ENCODE measurements at places on chromosomes 4 and X.

- no peak for DNase-seq
Measured at GRCh38 chrX:103791228-103791627, 14.6 kb downstream of the PLP1 start.

DNA sequence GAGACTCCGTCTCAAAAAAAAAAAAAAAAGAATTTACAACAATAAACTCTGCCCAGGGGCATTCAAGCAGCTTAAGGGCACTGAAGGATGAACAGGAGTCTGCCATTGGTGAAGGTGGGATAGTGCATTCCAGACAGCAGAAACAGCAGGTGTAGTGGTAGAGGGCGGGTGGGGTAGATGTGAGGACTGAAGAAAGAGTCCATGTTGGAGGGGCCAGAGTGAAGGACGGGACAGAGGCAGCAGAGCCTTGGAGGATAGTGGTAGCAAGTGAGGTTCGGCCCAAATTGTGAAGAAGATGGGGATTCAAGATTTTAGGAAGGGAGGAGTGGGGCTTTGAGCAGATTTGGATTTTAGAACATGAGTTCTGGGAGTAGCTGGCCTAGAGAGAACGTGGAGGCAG is 75.7 kb downstream of the MED28 start:
- no peak for DNase-seq

DNA sequence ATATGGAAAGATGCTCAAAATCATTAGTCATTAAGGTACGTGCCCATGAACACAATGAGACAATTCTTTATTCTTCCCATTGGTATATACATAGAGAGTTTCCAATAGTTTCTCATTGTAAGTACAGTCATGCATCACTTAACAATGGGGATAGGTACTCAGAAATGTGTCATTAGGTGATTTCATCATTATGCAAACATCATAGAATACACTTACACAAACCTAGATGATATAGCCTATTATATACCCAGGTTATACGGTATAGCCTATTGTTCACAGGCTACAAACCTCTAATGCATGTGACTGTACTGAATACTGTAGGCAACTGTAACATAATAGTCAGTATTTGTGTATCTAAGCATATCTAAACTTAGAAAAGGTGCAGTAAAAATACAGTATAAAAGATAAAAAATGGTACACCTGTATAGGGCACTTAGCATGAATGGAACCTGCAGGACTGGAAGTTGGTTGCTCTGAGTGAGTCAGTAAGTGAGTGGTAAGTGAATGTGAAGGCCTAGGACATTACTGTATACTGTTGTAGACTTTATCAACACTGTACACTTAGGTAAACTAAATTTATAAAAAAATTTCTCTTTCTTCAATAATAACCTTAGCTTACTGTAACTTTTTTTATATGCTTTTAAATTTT is 49.6 kb downstream of the KLHL13 start:
- no peak for DNase-seq

DNA sequence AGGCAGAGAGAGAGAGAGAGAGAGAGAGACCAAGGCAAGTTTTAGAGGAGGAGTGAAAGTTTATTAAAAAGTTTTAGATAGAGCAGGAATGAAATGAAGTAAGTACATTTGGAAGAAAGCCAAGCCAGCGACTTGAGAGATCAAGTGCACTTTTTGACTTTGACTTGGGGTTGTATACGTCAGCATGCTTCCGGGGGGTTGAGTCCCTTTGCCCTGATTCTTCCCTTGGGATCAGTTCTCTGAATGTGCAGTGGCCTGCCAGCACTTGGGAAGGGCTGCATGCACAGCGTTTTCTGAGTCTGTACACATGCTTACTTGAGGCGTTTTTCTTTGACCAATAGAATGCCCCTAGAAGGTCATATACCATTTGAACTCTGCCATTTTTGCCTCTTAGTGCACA is 400.5 kb downstream of the PDGFC start:
- DNase-seq: no peak

GRCh38 chr4:161869511-161869910 is 294.3 kb downstream of the FSTL5 start:
- DNase-seq: no peak

GRCh38 chrX:13923845-13924244 is 105.8 kb downstream of the GEMIN8 start:
- no peak for DNase-seq

DNA sequence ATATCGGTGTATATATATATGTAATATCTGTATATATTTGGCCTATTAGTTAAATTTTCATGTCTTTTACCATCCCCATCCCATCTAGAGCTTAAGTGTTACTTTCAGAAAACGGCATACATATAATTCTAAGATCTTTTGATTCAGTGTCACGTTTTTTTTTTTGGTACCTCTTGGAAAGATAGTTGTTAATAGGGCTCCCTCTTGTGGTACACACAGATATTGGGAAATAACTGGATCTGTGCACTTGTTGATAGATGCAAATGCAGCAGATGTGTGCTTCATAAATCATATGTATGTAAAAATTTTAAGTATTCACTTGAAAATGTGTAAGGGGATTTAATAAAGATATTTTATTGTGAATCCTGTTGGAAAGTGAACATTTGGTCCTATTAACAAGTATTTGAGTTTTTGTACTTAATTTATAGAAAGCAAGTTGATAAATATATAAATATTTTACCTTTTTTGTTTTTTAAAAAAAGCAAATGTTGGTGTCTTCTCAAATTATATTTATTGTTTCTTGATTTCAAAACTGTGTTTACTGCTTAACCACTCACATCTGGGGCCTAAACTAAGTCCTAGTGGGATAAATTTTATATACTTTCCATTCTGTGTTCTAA is 74.7 kb downstream of the PAQR3 start:
- DNase-seq: peak; percentile 92

- peak; percentile 98 for DNase-seq
Measured at GRCh38 chrX:2677764-2678163, 13.3 kb upstream of the CD99 start.

- no peak for DNase-seq
Measured at GRCh38 chr4:73505567-73505966, 24.0 kb downstream of the AFM start.

GRCh38 chrX:28552882-28553829 is 34.1 kb upstream of the IL1RAPL1 start:
- DNase-seq: no peak

GRCh38 chr4:37415845-37416369 is 171.4 kb downstream of the NWD2 start:
- no peak for DNase-seq

DNA sequence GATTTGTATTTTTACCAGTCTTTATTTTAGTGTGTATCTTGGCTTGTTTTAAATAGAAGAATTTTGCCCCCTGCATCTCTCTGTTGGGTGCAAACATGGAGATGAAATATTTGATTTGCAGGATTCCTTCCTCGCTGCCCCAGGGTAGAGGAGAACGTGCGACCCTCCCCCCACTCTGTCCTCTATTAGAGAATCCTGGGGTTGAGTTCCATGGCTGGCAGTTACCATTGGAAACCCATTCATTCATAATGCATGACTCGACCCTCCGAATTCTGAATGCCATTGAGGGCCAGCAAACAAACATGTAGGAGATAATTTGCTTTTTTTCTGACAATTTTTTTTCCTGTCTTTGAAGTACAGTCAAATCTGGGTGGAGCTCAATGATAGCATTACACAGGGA is 53.7 kb downstream of the TRIM2 start:
- no peak for DNase-seq

GRCh38 chrX:40065296-40066046 is 32.3 kb downstream of the BCOR start:
- DNase-seq: no peak

- DNase-seq: no peak
Measured at GRCh38 chr4:123043013-123043412, 120.6 kb upstream of the NUDT6 start.

GRCh38 chr4:95462921-95463320 is 85.9 kb downstream of the UNC5C start:
- no peak for DNase-seq

- DNase-seq: no peak
Measured at GRCh38 chr4:59060895-59061294, 1950.7 kb upstream of the IGFBP7 start.

GRCh38 chrX:10441464-10441863 is 178.9 kb downstream of the MID1 start:
- DNase-seq: no peak

Data from adipocyte (in vitro differentiated cells).